ENCODE measurements at places on chromosomes 1 and 21. TPM values are rescaled to one million over a fixed set of nuclear protein-coding genes. Genes with fewer than 3 reads are reported as not detected.

- no peak for DNase-seq
Observed at GRCh38 chr1:5098981-5099385, 444.6 kb downstream of the AJAP1 start.

DNA sequence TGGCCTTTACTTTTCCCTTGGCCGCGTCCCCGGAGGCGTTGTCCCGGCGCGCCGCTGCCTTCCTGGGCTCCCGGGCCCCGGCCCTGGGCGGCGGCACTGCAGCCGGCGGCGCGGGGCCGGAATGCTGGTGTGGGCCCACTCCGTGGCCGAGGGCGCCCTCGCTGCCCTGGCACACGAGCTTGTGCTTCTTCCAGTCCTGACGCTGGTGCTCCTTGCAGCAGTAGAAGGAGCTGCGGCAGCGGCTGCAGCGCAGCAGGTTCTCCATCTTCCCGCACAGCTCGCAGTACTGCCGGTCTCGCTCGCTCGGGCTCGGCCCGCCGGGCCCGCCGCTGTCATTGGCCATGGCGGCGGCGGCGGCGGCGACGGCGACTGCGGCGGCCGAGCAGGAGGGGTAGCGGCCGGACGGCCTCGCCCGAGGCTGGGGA lies 529 bp downstream of the EGLN1 start:
- no peak for DNase-seq

PCBP3 gene
- total RNA-seq = 5.2 TPM

DNA sequence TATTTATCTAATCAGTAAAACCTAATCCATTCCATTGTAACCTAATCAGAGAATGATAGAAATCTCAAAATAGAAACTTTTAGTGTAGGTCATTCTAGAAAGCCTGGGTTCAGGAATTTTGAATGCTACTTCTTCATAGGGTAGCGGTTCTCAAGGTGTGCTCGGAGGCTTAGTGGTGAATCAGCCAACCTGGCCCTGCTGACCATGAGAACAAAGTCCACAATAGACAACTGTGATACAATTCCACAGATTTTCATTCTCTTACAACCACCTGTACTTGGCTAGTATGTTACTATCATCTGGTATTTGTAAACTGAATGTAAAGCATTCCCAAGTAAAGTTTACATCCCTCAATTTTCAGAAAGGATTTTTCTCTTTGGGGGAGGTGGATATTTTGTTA lies 7.5 kb upstream of the PUM1 start:
- DNase-seq = no peak

GRCh38 chr21:41169701-41170100 lies 1.7 kb downstream of the BACE2 start:
- no peak for DNase-seq

DNA sequence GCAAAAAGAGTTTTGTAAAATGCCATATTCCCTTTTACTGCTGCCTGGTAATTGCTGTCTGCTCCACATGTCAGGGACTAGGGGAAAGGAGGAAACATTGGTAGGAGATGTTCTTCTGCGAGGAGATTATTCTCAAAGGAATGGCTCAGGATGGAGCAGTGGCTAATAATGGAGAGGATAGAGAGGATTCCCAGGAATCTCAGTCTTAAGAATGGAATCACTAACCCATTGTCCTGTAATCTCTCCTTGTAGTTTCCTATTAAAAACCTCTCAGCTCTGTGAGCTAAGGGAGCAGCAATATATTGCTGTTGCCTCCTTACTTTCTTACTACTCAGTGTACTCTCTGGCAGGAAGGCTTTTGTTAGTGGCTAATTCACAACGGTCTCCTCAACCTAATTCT lies 175.4 kb downstream of the HS2ST1 start:
- DNase-seq = no peak

CFHR4 gene
- total RNA-seq = not detected

DNA sequence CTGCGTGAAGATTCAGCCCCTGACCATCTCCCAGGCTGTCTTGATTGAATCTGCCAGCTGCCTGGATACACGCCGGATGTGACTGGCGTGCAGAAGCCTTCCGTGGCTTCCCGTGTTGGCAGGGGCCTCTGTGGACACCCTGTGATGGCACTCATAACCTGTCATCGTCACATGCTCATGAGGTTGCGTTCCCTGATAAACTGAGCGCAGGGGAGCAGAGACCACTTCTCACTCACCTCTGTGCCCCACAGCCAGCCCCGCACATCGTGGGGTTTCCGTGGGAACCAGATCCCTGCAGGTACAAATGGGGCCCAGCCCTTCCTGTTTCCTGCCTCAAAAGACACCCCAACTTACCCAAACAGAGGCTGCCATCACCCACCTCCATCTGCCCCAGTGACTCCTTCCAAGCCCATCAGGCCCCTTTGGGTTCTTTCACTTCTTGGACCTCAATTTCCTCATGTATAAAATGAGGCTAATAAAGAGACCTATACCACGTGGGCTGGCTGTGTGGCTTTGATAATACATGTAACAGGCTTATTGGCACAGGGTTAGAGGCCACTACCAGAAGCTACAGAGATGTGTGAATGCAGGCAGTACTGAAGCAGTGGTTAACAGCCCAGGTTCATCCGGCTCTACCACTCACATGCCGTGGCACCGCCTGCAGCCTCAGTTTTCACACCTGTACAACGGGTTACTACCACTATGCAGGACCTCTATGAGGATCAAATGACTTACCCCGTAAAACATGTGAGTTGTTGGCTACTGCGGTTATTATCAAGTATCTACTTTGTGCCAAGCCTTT lies 23.6 kb downstream of the HTR6 start:
- no peak for DNase-seq

CDA gene
- total RNA-seq = 6.6 TPM
